Astrocyte of the spinal cord (primary cell): ENCODE measurements at places on chromosomes 7 and 10.
A peak's percentile ranks its signal among the peaks of the same experiment; 100 is the strongest.

GRCh38 chr10:113241599-113242360 lies 291.7 kb downstream of the TCF7L2 start:
- no peak for DNase-seq

DNA sequence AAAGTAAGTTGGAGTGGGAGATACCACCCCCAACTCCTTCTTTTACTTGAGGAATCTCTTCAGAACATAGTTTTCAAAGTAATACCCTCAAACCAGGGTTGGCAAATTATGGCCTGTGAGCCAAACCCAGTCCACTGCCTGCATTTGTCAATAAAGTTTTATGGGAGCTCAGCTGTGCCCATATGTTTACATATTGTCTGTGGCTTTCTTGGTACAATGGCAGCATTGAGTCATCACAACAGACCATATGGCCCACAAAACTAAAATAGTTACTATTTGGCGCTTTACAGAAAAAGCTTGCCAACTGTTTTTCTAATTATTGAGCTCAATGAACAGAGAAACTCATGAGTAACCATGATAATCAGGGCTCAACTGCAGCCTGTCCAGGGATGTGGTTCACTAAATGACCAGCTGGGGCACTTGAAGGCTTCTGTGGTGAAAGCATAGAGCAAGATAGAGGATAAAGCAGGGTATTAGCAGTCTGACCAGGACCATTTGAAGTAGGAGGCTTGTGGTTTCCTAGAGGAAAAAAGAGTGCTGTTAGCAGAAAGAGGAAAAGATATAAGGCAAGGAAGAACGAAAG lies 196.0 kb upstream of the GRB10 start:
- DNase-seq, result peak; percentile 62

DNA sequence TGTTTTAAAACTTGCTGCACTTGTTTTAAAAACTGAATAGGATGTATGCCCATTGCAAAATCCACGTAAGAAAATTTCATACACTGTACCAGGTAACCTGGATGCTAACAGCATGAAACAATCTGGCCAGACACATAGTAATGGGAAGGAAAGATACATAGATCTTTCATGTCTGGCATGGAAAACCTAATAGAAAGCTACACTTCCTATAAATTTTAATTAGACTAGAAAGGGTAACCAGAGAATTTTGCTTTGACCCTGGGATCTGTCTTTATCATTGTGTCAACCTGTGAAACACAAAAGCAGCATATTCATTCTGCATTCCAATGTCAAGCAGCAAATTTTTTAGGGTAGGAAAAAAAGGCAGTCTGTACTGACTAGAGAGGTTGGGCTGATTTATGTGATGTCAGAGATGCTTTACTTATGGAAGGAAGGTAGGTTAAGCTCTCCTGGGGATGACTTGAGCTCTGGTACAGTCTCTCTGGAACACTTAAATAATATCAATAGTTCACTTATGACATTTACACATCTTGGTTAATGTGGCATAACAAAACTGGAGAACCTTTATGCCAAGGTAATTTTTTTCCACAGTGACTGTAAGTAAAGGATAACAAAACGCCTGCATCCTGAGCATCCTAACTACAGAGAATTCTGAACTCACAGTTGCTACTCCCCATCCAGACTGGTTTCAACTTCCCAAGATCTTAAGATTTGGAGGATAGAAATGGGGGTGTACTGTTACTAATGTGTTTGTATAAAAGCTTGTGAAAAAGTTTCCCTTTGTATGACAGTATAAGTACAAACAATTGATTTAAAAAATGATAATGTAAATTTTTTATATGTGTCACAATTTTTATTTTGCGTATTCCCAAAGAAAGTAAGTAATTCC lies 44.7 kb downstream of the DOCK4 start:
- no peak for DNase-seq

GRCh38 chr7:2802504-2803341 lies 41.4 kb downstream of the GNA12 start:
- peak; percentile 53 for DNase-seq

DNA sequence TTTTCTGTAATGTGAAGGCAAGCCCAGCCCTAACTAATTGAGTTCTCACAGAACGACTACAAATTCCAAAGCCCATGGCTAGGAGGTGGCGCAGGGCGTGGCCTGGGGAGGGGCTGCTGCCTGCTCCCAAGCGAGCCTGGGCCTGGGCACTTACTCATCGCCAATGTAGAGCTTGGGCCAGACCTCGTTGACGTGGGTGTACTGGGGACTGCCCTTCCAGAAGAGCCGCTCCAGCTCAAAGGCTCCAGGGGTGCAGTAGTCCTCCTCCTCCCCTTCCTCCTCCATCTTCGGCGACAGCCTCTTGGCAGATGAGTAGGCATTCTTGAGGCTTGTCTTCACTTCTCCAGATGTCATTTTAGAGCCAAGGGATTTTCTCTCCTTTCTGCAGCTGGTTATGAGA lies 53.3 kb upstream of the SAMD8 start:
- DNase-seq, result no peak

GRCh38 chr10:118701529-118702323 lies 53.0 kb downstream of the CACUL1 start:
- DNase-seq, result peak; percentile 12
